ENCODE measurements at places on chromosomes 7 and 10. TPM values are rescaled to one million over a fixed set of nuclear protein-coding genes. Genes with fewer than 3 reads are reported as not detected.
A peak's percentile ranks its signal among the peaks of the same experiment; 100 is the strongest.

The PDE1C gene
- 15.5 TPM for total RNA-seq

The SPDYE1 gene
- not detected for total RNA-seq

The MOGAT3 gene
- not detected for total RNA-seq

The GIMAP2 gene
- 46.9 TPM for total RNA-seq

- no peak for DNase-seq
Measured at GRCh38 chr10:110352930-110353243, 48.2 kb upstream of the SMNDC1 start.

DNA sequence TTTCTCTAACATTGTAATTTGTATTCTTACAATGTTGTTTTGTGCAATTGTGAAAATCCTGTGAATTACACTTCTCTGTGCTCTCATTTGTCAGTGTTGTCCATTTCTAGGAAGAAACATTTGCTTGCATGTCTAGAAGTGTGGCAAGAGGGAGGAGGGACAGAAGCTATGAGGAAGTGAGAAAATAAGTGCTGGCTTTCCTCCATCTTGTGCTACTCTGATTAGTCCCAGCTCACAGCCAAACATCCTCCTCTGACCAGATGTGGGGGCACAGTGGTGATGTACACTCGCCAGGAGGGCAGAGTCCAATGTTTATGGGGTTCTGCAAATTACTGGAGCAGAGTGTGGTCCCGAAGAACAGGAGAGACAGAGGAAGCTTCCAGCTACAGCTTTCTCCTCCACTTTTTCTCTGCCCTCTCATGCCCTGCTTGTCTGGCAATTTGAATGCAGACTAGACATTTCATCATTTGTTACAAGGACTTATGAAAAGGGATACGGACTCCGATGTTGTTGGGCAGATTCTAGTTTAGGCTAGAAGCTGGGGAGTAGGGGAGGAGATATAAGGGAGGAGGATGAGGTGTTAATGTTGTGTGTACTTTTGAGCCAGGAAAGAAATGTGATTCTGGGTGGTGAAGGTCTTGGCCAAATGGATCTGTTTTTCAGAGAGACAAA lies 131.0 kb upstream of the C1GALT1 start:
- no peak for DNase-seq

- peak; percentile 44 for DNase-seq
Measured at GRCh38 chr10:105681051-105681450, 1040.0 kb downstream of the SORCS3 start.

- DNase-seq = no peak
Measured at GRCh38 chr10:14837003-14837756, 657 bp downstream of the CDNF start.

All from lower lobe of right lung (tissue), 2 donors.